ENCODE measurements at places on chromosomes 2 and 18.

- no peak for DNase-seq
Measured at GRCh38 chr2:148880636-148881035, 5.6 kb downstream of the KIF5C start.

GRCh38 chr2:182929972-182930371 lies 63.5 kb upstream of the FRZB start:
- DNase-seq: no peak

GRCh38 chr18:36403896-36404820 lies 106.6 kb downstream of the FHOD3 start:
- DNase-seq: no peak

DNA sequence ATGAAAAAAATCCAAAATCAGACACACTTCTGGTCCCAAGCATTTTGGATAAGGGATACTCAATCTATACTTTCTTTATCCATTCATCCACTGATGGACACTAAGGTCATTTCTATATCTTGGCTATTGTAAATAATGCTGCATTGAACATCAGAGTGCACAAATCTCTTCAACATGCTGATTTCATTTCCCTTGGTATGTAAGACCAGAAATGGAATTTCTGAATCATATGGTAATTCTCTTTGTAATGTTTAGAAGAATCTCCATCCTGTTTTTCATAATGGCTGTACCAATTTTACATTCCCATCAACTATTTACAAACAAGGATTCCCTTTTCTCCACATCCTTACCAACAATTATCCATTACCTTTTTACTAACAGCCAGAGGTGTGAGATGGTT lies 33.7 kb upstream of the MCM6 start:
- DNase-seq: no peak

DNA sequence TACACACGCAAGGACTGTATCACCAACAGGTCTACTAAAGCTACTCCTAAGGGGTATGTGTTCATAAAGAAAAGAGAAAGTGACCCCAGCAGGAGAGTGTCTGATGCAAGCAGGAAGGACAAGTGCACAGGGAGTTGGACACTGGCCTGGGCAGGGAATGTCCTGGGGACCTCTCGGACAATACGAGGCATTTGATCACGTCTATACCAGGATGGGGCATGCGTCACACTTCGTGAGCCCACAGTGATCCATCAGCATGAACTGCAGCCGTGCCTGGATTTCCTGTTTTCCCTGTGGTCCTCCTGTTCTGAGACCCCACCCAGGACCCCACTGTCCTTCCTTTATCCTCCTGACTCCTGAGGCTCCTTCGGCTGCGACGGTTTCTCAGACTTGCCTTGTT lies 113.9 kb downstream of the HDAC4 start:
- no peak for DNase-seq

GRCh38 chr2:5392658-5393057 lies 299.5 kb upstream of the SOX11 start:
- no peak for DNase-seq

DNA sequence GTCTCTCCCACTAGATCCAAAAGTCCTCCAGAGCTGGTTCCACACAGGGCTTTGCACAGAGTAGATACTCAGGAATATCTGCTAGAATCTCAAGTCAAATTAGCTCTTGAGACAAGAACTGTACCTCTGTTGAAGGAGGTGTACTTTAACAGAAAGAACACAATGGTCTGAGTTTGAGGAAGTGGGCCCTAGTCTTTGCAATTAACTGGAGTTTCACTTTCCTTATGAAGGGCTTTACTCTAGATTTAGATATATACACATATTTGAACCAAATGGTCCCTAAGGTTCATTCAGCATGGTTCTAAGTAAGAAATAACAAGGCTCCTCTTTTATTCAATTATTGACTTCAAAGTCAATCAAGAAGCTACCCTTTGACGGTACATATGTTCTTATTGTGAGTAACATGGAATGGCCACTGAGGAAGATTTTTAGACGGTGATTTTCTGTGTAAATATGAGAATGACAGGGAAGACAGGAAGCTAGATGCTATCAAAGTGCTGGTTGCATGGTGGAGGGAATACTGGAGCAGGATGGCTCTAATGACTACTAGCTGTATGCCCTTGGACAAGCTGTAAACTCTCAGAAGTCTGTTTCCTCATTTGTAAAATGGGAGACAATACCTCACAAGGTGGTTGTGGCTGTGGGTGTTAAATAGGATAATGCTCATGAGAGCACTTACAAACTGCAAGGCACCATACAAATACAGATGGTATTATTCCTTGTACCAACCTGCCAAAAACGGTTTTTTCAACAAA lies 73.5 kb upstream of the SERTAD2 start:
- DNase-seq: peak; percentile 70

DNA sequence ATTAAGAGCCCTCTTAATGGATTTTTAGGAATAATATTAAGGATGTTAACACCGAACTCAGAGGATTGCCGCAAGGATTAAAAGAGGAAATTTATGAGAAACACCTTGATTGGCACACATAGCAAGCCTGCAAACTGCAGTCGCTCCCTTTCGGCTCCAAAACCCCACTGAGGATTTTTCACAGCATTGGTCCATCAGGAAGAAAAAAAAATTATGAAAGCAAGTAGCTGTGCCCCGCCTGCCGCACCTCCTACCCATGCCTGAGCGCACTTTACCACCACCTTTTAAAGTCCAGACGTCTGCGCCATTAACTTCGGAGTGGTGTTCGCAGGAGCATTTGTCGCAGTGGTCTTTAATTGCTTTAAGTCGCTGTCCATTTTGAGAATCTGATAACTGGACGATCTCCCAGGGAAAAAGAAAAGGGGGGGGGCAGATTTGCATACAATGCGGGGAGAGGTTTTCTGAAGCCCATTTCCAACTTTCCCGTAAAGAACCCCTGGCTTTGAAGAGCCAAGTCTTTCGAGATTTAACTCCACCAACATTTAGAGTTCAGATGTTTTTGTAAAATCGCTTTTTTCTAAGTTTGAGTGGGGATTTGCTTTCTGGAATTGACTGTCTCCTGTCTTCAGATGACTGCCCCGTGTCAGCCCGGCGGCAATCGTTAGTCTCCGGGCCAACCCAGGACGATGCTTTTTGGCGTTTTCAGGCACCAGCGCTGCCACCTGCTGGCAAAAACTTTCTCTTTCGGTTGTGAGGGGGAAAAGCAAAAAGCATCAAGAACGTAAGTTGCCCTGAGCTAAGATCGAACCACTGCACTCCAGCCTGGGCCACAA lies 913 bp upstream of the TRABD2A start:
- peak; percentile 73 for DNase-seq

GRCh38 chr18:63831080-63831788 lies 56.0 kb downstream of the SERPINB7 start:
- DNase-seq: peak; percentile 20

GRCh38 chr2:175080479-175080878 lies 75.3 kb upstream of the CHN1 start:
- no peak for DNase-seq

DNA sequence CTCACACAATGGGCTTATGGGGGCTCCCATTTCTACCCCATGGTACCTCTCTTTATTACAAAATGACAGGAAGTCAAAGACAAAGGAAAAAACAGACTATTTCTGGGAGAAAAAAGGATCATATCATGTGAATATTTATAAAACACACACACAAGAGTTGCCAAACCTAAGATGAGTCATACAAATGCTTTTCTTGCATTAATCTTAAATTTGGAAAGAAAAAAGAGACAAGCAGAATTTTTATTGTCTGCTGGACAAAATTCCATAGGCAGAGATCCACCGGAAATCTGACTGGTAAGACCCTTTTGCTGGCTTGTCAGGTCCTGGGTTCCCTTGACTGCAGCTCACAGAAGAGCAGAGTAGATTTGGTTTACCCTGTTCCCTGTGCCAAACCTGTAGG lies 1732.3 kb upstream of the PIK3C3 start:
- no peak for DNase-seq

- no peak for DNase-seq
Measured at GRCh38 chr2:106358081-106358480, 110.1 kb downstream of the RGPD3 start.

DNA sequence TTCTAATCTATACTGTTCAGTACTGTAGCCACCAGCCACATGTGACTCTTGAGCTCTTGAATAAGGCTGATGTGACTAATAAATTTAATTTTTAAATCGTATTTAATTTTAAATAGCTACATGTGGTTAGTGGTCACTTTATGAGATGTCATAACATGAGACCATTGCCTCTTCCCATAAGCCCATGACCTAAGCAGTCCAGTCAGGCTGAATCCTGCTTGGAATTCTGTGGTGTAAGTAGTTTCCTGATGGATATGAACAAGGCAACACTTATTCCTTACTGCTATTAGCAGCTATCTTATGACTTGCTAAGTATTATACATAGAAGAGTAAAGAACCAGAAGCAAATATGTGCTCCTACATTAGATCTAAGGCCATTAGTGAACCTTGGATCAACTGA lies 150.0 kb downstream of the DIS3L2 start:
- no peak for DNase-seq

- DNase-seq: no peak
Measured at GRCh38 chr2:239601880-239602279, 201.1 kb upstream of the HDAC4 start.
